CMK (cell line): ENCODE measurements at places on chromosomes 7 and 10.

- no peak for DNase-seq
These were observed 252.3 kb downstream of the CXCL12 start for GRCh38 chr10:44132361-44133289.

GRCh38 chr7:31432836-31433340 lies 81.0 kb upstream of the ITPRID1 start:
- no peak for DNase-seq

- no peak for DNase-seq
These were observed 17.3 kb upstream of the BLOC1S2 start for GRCh38 chr10:100303724-100304319.

GRCh38 chr7:66583490-66584110 lies 45.1 kb upstream of the KCTD7 start:
- no peak for DNase-seq

- peak; percentile 54 for DNase-seq
These were observed 2.4 kb upstream of the CNOT4 start for GRCh38 chr7:135512135-135512887.

DNA sequence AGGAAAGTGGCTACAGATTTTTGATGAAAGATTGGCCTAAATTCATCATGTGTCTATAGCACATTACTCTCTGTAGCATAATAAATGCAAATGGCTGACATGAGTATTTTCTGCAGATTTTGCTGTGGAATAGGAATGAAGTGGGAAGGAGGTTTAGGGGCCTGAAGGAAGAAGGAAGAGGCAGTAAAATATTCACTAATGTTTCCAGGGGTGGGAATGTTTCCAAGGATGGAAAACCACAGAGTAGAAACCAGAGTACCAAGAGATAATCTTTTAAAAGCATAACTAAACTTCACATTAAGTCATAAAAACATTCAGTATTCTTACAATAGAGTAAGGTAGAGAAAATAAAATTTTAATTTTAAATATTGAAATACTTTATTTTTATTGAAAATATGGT lies 267.8 kb downstream of the BICC1 start:
- DNase-seq = no peak

DNA sequence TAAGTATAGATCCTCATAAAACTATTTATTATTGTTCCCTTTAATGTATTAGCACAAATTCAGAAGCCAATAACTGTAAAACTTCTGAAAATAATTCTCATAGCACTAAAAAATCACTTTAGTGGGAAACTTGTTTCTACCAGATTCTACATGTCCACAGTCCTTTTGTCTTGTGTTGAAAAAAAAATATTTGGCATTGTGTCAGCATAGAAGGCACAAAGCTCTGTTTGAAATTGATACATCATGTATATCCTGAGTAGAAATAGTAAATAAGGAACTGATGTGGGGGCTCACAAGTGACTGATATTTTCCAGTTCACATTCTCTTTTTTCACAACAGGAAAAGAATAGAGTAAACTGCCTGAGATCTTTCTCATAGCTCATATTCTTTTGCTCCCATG lies 134.6 kb downstream of the GRM3 start:
- no peak for DNase-seq
